NCI-H1694 treated with DMSO at 0.1 percent for 48 hours (cell line): ENCODE measurements at places on chromosomes 3 and 15.

- peak; percentile 1 for DNase-seq
Measured at GRCh38 chr3:50971487-50971924, 296.8 kb downstream of the DOCK3 start.

DNA sequence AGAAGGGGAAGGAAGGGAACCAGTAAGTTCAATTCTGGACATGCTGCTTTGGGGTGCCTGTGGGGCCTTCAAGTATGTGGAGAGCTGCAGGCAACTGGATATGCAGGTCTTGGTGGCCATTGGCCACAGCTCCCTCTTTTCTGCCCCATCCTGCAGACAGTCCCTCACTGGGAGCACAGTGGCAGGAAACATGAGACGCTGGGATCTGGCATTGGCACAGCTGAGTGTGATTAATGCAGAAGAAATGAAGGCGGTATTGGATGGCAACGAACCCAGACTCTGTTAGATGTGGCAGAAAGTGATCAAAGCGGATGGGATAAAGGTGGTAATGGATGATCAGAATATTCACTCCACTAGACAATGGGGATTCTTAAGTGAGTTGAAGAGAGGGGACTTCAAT is 23.2 kb upstream of the VPS8 start:
- no peak for DNase-seq

GRCh38 chr15:78242128-78242527 is 7.8 kb upstream of the ACSBG1 start:
- DNase-seq: peak; percentile 7

GRCh38 chr3:69731080-69731479 is 8.2 kb upstream of the MITF start:
- DNase-seq: no peak

GRCh38 chr3:168417016-168417415 is 321.3 kb upstream of the GOLIM4 start:
- DNase-seq: no peak
